ENCODE measurements at places on chromosomes 4 and X.

- DNase-seq: no peak
Measured at GRCh38 chrX:149185087-149185486, 320.0 kb downstream of the IDS start.

DNA sequence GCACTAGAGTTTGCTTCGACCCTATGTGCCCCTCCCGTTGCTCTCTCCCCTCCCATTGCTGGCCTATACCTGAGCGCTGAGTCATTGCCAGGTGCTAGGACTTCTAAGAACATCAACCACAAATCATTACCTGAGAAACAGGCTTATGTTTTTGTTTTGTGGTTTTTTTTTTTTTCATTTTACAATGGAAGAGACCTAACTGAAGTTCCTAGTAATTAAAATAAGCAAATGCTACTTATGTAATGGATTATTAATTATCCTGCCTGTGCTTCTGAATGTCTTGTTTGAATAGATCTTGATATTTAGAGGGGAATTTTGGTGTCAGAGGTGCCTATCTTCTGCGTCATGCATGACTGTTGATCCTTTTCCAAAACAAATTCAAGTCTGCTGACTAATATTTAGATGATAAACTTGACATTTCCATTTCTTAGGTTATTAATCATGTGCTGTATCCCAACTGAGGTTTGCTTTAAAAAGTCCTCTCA lies 275.4 kb upstream of the CPEB2 start:
- DNase-seq: no peak

DNA sequence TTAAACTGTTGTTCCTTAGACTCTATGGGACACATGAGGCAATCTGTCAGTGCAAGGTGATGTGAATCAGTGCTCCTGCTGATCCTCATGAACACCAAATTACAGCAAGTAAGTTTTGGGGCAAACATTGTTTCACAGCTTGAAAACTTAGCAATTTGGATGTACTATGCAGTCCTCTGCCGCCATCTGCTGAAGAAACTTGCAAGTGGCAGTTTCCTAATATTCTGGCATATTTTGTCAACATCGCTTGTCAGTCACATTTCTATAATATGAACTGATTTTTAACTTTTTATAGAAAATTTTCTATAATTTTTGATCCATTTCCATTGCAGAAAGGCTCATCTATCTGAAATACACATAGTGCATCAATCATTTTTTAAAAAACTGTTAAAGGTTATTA lies 56.3 kb downstream of the ZAR1 start:
- no peak for DNase-seq

DNA sequence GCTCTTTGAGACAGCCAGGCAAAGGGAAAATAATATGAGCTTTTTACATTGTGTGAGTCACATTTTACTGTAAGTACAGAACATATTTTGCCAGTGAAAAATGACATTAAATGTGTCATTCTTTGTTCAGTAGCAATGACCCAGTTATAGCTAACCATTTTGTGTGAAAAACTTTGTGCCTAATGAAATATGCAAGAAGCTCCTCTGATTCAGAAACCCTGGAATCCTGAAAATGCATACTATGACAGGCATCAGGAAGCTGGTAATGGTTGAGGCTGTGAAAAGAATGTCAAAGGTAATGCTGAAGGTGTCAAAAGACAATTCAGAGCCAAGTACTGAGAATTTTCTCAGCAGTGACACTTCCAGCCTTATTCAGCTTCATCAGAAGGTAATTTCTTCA lies 549.5 kb upstream of the SMIM31 start:
- no peak for DNase-seq

GRCh38 chr4:18077808-18078207 lies 56.3 kb upstream of the LCORL start:
- DNase-seq: no peak

DNA sequence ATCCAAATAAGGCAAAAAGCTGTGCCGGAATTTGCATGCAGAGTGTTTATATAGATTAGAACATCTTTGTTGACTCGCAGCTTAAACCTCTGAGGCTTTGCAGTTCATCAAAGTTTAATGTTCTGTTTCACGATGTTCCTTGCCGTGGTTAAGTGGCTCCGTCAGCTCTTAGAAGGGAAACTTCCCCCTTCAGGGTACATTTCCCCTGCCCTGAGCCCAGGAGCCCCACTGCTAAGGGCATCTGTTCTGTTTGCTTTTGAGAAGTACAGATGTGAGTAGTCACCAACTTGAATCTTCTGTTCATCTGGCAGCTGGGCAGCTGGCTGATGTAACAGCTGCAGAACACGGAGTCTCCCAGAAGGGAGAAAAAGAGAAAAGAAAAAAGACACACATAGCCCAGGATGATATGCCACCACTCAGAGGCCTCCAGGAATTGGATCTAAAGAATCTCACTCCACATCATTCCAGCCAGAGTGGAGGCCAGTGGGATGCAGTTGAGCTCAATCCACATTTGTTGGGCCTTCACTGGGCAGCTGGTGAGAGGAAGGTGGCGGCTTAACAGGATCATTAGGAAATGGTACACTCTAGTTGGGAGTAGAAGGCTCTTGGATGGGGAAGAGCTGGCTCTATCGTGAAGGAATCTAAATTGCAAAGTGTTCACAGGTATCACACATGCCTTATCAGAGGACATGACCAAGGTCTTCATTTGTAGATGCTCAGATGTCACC lies 178.7 kb upstream of the RBPJ start:
- no peak for DNase-seq

GRCh38 chr4:8250227-8250626 lies 19.3 kb upstream of the HTRA3 start:
- no peak for DNase-seq

DNA sequence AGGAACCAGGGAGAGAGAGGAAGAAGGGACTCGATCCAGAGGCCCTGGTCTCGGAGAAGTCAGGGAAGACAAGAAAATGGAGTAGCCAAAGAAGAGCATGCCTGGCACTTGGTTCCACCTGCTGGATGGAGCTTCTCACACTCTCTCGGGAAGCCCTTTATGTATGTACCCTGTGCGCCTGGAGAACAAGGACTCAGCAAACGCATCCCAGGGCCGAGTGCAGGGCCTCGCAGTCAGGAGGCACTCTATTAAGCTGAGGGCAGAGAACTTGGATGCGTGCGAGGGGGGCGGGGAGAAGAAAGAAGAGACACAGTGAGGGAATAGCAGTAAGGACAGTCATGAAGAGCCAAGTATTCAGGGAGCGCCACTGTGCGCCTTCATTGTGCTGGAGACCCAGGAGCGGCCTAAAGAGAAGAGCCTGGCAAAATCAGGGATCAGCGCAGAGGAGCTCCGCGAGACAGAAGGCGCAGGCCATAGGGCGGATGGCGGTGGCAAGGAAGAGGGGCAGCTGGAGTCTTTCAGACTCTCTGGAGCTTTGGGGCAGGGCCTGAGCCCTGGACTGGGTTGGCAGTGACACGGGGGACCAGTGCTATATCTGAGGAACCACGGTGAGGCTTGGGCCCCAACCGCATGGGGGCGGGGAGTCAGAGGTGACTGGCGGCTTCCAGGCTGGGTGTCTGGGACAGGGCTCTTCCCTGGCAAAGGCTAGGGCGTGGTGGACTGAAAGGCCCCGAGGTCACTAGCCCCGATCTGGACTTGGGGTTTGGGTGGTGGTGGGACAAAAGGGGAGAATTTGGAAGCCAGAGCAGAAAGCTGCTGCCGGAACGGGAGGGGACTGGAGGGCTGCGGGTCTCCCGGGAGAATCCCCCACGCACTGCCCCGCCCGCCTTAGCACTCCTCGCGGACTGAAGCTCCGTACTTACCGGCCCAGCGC lies 1.9 kb upstream of the SEPTIN6 start:
- DNase-seq: no peak

GRCh38 chr4:3043282-3044020 lies 30.9 kb downstream of the HTT-AS start:
- DNase-seq: no peak

GRCh38 chr4:67558493-67558892 lies at the start of gene STAP1:
STAP1 (plus strand) TSS chr4:67558727; CDS start chr4:67558810, 83 bp downstream.
- DNase-seq: no peak

DNA sequence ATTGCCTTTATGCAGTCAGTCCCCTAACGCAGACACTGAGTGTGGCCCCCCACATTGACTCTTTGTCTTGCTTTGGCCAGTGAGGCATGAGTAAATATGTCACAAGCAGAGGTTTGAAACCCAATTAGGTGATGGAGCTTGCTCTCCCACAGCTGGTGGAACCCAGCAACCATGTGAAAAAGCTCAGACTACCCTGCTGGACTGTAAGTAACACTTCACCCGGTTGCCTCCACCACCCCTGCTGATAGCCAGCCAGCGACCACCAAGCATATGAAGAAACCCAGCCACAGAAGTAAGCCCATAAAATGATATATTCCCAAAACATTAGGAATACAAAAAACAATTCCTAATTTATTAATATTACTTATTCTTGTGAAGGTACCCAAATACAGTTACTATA lies 21.6 kb upstream of the PDCL2 start:
- no peak for DNase-seq

DNA sequence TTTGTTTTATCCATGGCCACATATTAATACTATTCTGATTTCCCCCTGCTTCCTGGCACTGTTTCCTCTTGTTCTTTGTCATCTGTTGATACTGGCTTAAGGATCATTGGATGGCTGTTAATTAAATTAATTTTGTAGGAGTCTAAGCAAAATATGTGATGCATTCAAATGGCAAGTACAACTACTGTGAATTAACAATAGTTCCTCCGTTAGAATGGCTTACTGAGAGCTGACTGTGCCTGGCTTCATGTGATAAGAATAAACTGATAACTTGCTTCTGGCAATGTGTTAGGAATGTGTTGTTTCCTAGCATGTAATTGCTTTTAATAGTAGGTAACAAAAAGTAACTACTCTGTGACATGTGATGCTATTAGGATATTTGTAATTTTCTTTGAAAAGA lies 98.5 kb downstream of the RPA4 start:
- DNase-seq: no peak

DNA sequence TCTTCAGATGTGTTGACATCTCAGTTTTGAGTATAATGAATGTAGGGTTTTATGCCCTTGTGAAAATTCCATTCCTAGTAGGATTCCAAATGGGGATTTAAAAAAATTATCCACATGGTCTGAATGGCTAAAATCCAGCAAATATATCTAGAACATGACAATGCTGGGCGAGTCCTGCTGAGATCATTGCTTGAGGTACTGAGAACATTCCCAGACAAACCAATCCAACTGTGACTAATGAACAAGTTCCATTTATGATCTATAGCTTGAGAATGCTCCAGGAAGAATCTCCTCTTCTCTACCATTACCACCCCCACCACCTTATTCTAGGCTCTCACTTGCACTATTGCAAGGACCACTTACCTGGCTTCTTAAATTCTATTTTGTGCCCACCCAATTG lies 77.2 kb upstream of the IL1RAPL2 start:
- DNase-seq: no peak

- DNase-seq: no peak
Measured at GRCh38 chrX:22999696-23000223, at the start of gene DDX53. DDX53 (plus strand) TSS chrX:22999960; CDS start chrX:23000058, 98 bp downstream.

DNA sequence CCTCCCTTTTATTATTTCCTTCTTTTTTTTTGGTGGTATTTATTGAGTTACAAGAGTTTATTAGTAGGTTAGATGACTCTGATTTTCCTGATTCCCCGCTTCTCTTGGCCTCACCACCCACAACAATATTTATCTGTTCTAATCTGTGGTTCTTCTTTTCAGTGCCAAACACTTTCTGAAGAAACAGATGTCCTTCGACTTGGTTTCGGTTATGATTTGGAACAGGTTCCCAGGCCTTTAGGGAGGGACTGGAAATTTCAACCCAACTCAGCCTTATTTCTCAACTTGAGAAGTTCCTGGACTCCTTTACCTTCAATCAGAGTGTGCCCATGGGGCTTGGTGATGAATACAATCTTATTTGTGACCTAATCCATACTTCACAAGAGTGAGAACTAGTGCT lies 108.1 kb downstream of the UCHL1 start:
- no peak for DNase-seq

DNA sequence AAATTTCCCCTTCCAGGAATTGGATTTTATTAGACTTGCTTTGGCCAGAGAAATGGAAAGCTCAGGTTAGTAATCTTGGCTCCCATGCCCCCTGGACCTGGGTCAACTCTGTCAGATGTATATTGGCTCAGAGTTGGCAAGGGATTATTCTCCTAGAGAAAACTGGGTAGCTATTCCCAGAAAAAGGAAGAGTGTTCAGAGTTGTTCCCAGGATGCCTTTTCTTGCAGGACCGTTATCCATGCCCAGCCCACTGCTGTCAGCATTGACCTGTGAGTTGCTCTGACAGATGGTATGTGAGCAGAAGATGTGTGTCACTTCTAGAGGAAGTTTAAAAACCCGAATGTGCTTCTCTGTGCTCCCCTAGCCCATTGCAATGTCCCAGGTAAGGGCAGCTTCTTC lies 509.9 kb upstream of the ZFP42 start:
- DNase-seq: no peak

- DNase-seq: no peak
Measured at GRCh38 chrX:112266136-112266535, 183.6 kb upstream of the TRPC5 start.

GRCh38 chr4:168930413-168931196 lies 79.5 kb downstream of the CBR4 start:
- DNase-seq: no peak

- DNase-seq: no peak
Measured at GRCh38 chr4:74189331-74190043, 31.6 kb downstream of the MTHFD2L start.

DNA sequence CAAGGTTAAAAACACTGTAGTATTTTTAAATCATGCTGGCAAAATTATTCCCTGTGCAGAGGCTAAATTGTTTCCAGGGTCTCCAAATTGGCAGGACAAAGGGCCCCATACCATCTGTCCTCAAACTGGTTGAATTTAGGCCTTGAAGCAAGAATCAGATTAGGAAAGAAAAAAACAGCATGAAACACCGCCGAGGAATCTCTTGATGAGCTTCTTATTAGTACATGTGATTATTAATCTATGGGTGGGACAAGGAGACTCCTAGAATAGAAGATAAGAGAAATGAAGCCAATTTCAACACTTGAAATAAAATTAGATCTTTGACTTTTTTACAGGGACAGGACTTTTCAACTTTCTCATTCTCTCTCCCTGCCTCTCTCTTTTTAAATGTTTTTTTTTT lies 7.1 kb upstream of the CLNK start:
- DNase-seq: no peak

- DNase-seq: no peak
Measured at GRCh38 chr4:159273141-159273438, 170.2 kb downstream of the RAPGEF2 start.

GRCh38 chr4:88009871-88010270 lies 2.4 kb downstream of the PKD2 start:
- DNase-seq: no peak

Data from vagina (tissue), 2 donors.